ENCODE measurements at places on chromosomes 7 and 10.
A peak's percentile ranks its signal among the peaks of the same experiment; 100 is the strongest.

- peaks cover 7% of the 10 kb centered on the region for H3K4me1 ChIP-seq
- no peak for DNase-seq
- H3K27me3 ChIP-seq: no peaks in the 10 kb centered on the region
- no peak overlapping the region for H3K4me3 ChIP-seq
These were observed 142.7 kb downstream of the KMT2E start for GRCh38 chr7:105156731-105157130.

DNA sequence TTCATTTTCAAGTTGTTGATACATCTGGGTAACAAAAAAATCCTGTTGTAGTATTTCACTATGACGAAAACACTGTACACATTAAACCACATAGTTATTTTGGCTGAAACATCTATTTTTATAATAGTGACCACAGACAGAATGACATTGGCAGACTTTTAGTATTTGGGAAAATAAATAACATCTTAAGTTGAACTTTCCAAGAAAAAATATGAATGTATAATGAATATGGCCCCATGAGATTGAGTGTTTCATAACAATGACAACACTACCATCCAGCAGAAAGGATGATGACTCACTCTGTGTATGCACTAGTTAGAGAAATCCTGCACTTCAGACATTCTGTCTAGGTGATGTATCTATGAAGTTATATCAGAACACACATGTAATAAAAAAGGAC, 118.1 kb downstream of the SEMA3D start:
- H3K4me1 ChIP-seq: no peaks in the 10 kb centered on the region
- DNase-seq: no peak
- H3K27me3 ChIP-seq: no peaks in the 10 kb centered on the region
- H3K4me3 ChIP-seq: no peak overlapping the region
- H3K36me3 ChIP-seq: no peaks in the 10 kb centered on the region

- no peaks in the 10 kb centered on the region for H3K36me3 ChIP-seq
- H3K27ac ChIP-seq: no peak overlapping the region
- DNase-seq: no peak
- peaks cover 2% of the 10 kb centered on the region for H3K4me1 ChIP-seq
- peaks cover 2% of the 10 kb centered on the region for H3K27me3 ChIP-seq
These were observed 152.2 kb downstream of the TMEM178B start for GRCh38 chr7:141225916-141226618.

DNA sequence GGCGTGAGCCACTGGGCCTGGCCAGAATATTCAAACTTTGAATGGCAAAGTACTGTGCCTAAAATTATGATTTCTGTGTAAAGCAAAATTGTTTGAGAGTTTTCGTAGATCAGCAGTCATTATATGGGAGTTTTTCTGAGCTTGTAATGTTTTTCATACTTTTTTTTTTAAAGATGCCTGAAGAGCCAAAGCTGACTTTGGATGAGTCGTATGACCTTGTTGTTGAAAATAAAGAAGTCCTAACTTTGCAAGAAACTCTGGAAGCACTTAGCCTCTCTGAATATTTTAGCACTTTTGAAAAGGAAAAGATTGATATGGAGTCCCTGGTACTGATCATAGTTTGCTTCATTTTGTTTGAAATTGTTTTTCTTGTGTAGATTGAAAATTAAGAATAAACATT, 26.7 kb downstream of the SEC23IP start:
- peak overlapping the region; percentile 78 for H3K27ac ChIP-seq
- H3K4me1 ChIP-seq: peaks cover 9% of the 10 kb centered on the region
- peaks cover 27% of the 10 kb centered on the region for H3K36me3 ChIP-seq
- no peak for DNase-seq

GRCh38 chr7:28572321-28573058, 160.2 kb downstream of the CREB5 start:
- H3K27me3 ChIP-seq: peaks cover 28% of the 10 kb centered on the region
- no peak overlapping the region for H3K4me3 ChIP-seq
- H3K4me1 ChIP-seq: peaks cover 12% of the 10 kb centered on the region
- no peak for DNase-seq

DNA sequence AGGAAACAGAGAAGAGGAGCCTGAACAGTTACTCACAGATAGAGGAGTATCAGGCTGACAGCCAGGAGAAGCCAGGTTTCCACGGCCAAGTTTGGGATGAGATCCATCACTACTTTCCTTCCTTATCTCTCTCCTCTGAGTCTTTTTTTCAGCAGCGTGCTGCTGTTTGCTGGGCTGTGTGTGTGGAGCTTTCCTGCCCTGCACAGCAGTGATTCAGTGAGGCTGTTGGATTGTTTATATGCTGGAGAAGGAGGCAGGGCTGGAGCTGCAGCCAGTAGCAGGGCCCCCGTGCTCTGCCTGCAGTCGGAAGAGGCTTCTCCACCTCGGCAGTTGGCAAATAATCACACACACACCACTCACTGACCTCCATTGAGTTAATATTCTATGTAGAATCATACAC, at the start of gene CYP3A7:
Gene CYP3A7, minus strand, starts transcription at position 210 of the 400 bp plus-strand sequence. Its CDS starts 103 bp downstream, at position 107.
- no peak within 1 kb of the TSS for H3K4me3 ChIP-seq
- peaks cover 4% of the 10 kb centered on the region for H3K27me3 ChIP-seq
- peaks cover 4% of the 10 kb centered on the region for H3K36me3 ChIP-seq
- no peaks in the 10 kb centered on the region for H3K4me1 ChIP-seq

DNA sequence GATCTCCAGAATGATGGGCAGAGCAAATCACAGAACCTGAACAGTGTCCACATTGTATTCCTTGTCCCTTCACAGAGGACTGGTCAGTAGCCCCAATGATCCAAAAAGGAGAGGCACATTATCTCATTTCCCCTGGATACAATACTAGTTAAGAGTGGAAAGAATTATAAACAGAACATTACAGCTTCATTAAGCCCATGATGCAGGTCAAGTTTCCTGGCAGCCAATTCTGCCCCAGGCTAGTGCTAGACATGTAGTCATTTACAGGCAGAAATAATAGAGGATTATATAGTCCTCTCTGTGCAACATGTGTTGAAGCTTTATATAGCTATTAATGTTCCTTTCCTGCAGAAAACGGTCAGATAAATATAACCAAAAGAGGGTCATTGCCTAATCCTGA, 124.3 kb upstream of the WNT16 start:
- no peak for DNase-seq
- peak overlapping the region; percentile 73 for H3K27ac ChIP-seq
- H3K4me3 ChIP-seq: no peak overlapping the region
- peaks cover 31% of the 10 kb centered on the region for H3K4me1 ChIP-seq
- peaks cover 13% of the 10 kb centered on the region for H3K36me3 ChIP-seq
- no peaks in the 10 kb centered on the region for H3K27me3 ChIP-seq

- H3K4me3 ChIP-seq: no peak overlapping the region
- no peaks in the 10 kb centered on the region for H3K4me1 ChIP-seq
- no peak for DNase-seq
- no peak overlapping the region for H3K27ac ChIP-seq
- H3K36me3 ChIP-seq: no peaks in the 10 kb centered on the region
These were observed 125.5 kb downstream of the GRM3 start for GRCh38 chr7:86768967-86769760.

- no peak overlapping the region for H3K4me3 ChIP-seq
- peaks cover 2% of the 10 kb centered on the region for H3K36me3 ChIP-seq
- DNase-seq: no peak
- H3K27ac ChIP-seq: no peak overlapping the region
These were observed 695.8 kb downstream of the TYW1 start for GRCh38 chr7:67692425-67692824.

DNA sequence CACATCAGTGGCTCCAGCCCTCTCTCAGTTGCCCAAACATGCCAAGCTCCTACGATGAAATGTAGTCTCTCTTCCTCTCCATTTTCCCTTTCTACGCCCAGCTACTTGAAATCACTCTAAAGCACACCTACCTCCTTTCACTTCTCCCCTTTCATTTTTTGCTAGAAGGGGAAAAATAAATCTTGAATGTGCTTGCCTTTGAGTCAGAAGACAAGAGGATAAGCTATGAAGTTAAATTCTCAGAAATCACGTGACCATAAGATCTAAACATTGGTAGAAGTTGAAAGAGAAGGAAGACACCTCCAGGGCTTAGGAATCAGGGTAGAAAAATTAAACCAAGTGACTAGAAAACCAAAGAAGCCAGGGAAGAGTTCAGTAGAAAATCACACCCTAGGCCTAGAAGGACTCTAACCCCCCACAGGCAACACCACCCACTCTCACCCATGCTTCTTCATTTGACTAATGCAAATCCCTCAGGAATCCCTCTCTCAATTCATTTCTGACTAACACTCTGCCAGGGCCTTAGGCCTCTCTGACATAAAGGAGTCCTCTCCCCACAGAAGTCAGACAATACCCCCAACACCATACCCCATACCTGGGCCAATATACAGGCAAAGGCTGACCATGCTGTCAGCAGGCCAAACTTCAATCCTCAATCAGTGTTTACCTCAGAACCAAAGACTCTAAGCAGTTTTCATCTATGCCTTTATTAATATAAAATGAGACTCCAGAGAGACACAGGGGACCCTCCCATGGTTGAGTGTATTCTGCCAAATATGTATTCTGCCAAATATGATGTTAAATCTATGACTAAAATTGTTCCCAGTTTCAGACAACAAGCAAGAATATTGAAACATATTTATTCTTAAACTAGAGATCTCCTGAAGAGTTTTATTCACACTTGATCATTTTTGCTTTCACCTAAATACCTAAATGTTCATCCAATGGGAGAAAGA, 84.8 kb downstream of the ELMO1 start:
- DNase-seq: no peak
- H3K4me3 ChIP-seq: no peak overlapping the region
- peaks cover 6% of the 10 kb centered on the region for H3K36me3 ChIP-seq
- H3K4me1 ChIP-seq: peaks cover 28% of the 10 kb centered on the region
- peak overlapping the region; percentile 22 for H3K27ac ChIP-seq
- no peaks in the 10 kb centered on the region for H3K27me3 ChIP-seq

DNA sequence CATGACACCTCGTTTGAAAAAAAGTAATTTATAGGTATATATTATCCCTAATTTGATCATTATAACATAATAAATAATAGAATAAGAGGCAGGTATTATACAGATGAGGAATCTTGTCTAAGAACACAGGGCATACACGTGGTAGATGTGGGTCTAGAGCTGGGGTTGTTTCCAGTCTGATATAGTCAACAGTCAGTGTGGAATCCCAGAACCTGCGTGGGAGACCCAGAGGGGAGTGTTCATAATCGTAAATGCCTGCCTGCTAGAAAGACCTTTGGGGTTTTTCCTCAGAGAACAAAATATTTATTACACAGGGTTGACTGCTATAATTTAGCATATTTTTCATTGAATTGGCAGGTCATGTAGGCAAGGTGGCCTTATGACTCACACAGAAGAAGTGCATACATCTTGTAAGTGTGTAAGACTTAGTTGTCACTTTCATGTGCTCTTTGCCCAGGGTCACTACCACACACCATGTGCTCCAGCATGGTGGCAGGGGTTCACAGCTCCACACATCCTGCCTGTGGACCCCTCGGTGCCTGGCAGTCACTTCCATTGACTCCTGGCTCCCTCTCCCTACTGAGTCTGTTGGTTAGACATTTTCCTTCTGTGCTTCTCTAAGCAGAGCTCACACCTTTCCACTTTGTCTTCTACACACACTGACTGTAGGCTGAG, 94.9 kb upstream of the IKZF1 start:
- H3K27me3 ChIP-seq: no peaks in the 10 kb centered on the region
- H3K36me3 ChIP-seq: no peaks in the 10 kb centered on the region
- H3K27ac ChIP-seq: no peak overlapping the region
- H3K4me3 ChIP-seq: no peak overlapping the region

GRCh38 chr7:74514131-74514591, 60.5 kb downstream of the GTF2IRD1 start:
- H3K27me3 ChIP-seq: peaks cover 3% of the 10 kb centered on the region
- DNase-seq: no peak
- H3K27ac ChIP-seq: no peak overlapping the region
- H3K36me3 ChIP-seq: no peaks in the 10 kb centered on the region
- H3K4me1 ChIP-seq: no peaks in the 10 kb centered on the region
- no peak overlapping the region for H3K4me3 ChIP-seq

GRCh38 chr10:43348511-43349312, 22.7 kb upstream of the FXYD4 start:
- H3K27ac ChIP-seq: no peak overlapping the region
- DNase-seq: peak; percentile 77
- no peaks in the 10 kb centered on the region for H3K27me3 ChIP-seq
- peaks cover 6% of the 10 kb centered on the region for H3K4me1 ChIP-seq
- H3K4me3 ChIP-seq: no peak overlapping the region

- H3K27me3 ChIP-seq: peaks cover 4% of the 10 kb centered on the region
- no peak overlapping the region for H3K4me3 ChIP-seq
- H3K4me1 ChIP-seq: no peaks in the 10 kb centered on the region
- DNase-seq: no peak
- no peak overlapping the region for H3K27ac ChIP-seq
These were observed 49.0 kb upstream of the CALD1 start for GRCh38 chr7:134730411-134730829.

- no peaks in the 10 kb centered on the region for H3K36me3 ChIP-seq
- H3K4me3 ChIP-seq: no peak overlapping the region
- H3K27me3 ChIP-seq: peaks cover 15% of the 10 kb centered on the region
- no peaks in the 10 kb centered on the region for H3K4me1 ChIP-seq
These were observed 70.3 kb upstream of the NANOS1 start for GRCh38 chr10:118958984-118959925.

All from memory B cell (primary cell).